Activated naive CD4-positive, alpha-beta T cell treated with anti-CD3 and anti-CD28 coated beads for 36 hours (primary cell): ENCODE measurements at places on chromosomes 4 and X. TPM values are rescaled to one million over a fixed set of nuclear protein-coding genes. Genes with fewer than 3 reads are reported as not detected.
A peak's percentile ranks its signal among the peaks of the same experiment; 100 is the strongest.

- no peak for DNase-seq
Measured at GRCh38 chrX:32778965-32779364, 432.4 kb downstream of the DMD start.

Gene XPNPEP2
- total RNA-seq: 0.21 TPM

DNA sequence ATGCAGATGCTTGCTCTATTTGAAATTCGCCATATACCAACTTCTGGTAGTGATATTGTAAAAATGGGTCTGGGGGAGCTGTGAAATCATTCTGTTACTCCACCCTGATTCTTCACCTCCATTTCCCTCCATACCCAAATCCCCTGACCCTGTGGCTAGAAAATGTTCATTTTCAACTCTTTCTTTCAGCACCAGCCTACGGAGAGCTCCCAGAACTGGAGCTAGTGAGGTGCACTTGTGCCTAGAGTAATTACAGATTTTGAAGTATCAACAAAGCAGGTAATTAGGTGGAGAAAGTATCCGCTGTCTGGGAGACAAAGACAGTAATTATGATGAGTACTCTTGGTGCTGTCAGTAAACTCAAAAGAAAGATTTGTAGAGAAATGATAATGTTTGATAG lies 8.1 kb downstream of the ARHGAP36 start:
- DNase-seq: no peak

- no peak for DNase-seq
Measured at GRCh38 chr4:81997313-81997712, 376.5 kb downstream of the HNRNPD start.

GRCh38 chr4:183362916-183363542 lies 40.8 kb upstream of the CLDN24 start:
- DNase-seq: no peak

- no peak for DNase-seq
Measured at GRCh38 chrX:123513585-123514278, 219.1 kb downstream of the THOC2 start.

- no peak for DNase-seq
Measured at GRCh38 chr4:124104101-124104500, 608.4 kb downstream of the ANKRD50 start.

- no peak for DNase-seq
Measured at GRCh38 chr4:23483320-23483960, 406.4 kb downstream of the PPARGC1A start.

DNA sequence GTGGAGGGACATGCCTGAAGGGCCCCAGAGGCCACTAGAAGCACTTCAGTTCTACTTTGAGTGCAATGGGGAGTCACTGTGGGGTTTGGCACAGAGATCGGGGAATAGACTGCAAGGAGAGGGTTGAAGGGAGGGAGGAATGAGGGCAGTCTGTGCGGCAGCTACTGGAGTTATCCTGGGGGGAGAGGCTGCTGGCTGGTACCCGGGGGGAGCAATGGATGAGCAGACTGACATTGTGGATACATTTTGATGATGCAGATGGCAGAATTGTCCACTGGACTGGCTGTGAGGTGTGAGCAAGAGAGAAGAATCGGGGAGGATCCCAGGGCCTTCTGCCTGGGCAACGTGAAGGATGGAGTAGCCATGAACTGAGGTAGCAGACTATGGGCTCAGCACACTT lies 2.8 kb upstream of the MAMLD1 start:
- no peak for DNase-seq

DNA sequence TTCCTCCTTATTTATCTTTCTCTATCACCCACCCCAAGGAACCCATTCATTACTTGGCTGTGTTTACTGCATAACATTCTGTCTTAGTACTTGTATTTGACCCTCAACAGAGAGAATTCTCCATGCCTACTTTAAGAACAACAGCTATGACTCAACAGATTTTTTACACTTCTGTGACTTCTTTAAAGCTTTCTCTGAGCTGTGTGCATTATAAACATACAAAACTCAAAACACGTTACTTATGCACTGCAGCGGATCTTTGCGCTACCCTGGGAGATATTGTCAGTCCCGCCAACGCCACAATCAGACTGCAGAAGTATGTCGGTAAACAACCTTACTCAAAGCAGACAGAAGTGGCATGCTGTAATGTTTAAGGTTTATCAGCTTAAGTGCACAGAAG lies 35.1 kb downstream of the PRKX start:
- DNase-seq: no peak

Gene PFKFB1
- 0.45 TPM for total RNA-seq

DNA sequence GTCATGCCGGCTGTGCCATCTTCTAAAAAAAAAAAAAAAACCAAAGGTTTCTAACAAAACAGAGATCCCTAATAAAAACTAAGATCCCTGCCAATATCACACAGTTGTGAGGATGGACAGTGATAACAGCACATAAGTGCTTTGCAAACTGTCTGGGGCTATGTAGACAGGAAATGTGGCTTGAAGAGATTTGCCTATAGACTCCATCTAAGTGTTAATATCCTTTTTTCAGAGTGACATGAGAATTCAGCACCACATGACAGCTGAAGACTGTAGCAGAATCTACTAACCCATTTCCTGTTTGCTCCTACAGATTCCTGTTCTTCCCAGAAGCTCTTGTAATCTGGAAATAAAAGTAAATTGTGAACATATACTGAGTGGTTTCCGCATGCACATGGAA lies 215.4 kb downstream of the KDR start:
- DNase-seq: no peak

Gene MAMLD1
- 1.8 TPM for total RNA-seq

- DNase-seq: peak; percentile 57
Measured at GRCh38 chrX:135931644-135932487, 38.4 kb downstream of the SAGE1 start.

GRCh38 chr4:140851032-140851636 lies 94.9 kb upstream of the TBC1D9 start:
- peak; percentile 54 for DNase-seq

GRCh38 chrX:331825-332495 lies 13.4 kb upstream of the GTPBP6 start:
- DNase-seq: no peak

DNA sequence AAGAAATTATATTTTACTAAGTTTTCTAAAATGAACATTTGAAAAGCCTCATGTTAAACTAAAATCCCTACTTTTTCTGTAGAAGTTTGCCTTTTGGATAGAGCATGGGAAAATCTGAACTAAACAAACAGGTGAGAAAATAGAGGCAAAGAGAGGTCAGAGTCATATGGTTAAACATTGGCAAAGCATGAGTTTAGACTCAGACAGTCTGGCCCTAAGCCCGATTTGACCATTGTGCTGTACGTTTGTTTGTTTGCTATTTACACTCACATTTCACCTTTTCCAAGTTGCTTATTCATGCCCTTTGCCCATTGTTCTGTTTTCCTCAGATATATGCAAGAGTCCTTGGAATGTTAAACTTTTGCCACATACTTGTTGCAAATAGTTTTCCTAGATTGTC lies 85.4 kb downstream of the TIGD2 start:
- no peak for DNase-seq

DNA sequence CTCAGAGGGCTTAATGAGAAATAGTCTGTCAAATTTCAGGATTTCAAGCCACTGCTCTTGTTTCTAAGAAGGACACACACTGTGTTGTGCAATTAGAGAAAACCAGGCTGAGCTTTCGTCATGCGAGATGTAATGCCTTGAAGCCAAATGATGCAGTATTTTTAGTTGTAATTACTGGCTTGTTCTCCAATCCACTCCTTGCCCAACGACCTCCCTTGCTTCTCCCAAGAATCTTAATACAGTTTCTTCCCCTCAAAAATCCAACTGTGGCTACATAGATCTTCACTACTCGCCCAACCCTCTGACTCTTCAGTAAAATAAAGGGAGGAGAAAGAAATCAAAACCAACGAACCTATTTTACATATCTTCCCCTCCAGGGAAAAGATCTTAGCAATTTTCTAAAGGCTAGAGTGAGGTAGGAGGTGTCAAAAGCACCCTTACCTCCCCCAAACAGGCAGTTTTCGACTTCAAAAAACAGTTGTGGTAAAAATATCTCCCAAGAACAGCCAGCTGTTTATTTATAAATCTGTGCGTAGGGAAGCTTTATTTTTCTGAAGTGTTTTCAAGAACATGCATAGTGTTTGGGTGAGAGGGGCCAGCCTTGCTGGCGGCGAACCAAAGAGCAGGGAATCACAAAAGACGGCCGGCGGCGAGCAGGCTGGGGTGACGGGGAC lies 68.7 kb downstream of the MGST2 start:
- no peak for DNase-seq

GRCh38 chr4:92387459-92388069 lies 83.8 kb downstream of the GRID2 start:
- DNase-seq: no peak
